Stimulated activated CD4-positive, alpha-beta T cell treated with anti-CD3 and anti-CD28 coated beads, Interleukin-12 subunit alpha, Interleukin-12 subunit beta, amount 100 ng/mL, for 24 hours (primary cell): ENCODE measurements at places on chromosomes 2 and 18.

DNA sequence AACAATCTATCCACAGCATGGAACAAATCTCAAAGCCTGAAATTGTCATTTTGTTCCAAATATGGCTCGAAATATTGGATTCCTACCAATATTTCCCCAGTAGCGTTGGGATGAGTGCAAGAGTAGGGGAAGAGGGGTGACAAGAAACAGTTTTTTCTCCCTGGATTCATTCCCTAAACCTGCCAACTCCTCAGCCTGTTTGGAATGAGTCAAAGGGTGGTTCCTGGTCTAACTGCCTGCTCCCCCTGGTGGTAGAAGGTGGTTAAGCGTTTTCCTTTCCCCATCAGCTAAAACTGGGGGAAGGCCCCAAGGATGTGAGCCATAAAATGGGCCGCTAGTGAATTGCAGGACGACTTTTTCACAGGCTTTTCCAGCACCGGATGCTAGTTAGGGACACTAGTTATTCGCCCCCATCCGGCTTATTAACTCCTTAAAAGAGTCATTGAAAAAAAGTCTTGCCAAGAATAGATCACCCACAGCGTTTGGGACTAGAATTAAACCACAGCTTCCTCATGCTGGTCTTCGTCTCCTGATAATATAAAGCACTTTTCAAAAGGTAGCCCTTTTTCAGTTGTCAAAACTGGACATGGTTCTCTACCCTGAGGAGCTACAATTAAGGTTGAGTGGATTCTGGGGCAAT is 72.5 kb downstream of the DHRS9 start:
- peak; percentile 24 for DNase-seq

DNA sequence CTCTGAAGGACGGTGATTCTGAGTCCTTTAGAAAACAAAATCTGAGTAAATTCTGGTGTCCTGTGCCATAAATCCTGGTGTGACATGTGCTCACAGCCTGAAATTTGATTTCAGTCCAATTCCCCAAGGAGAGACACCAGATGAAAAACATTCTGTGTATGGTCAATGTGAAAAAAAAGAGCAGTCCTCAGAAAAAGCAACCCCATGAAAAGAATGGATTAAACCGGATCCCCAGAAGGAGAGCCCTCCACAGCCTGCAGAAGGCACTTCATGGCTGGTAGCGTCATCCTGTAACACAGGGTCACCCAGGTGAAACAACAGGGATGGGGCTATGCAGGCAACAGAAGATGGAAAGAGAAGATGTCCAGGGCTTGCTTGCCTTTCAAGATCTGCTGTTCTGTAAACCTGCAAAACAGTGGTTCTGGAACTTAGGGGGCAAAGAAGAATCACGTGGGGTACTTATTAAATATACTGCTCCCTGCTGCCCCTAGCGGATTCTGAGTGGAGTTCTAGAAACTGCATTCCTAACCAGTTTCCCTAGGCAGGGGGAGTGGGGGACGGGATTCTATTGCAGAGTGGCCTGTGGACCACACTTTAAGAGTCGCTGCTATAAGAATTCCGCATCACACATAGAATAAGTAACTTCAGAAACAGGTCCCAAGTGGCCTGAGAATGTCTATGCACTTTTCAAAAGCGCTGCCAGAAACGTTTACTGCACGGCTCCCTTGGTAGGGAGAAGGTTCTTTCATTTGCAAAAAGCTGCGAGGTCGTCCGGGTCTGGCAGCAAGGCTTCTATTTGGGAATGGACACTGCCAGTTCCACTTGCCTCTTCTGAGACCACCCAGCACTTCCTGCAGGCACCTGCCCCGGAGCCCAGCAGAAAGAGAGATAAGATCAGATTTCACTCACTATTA is 118.9 kb upstream of the ARL5A start:
- peak; percentile 5 for DNase-seq

DNA sequence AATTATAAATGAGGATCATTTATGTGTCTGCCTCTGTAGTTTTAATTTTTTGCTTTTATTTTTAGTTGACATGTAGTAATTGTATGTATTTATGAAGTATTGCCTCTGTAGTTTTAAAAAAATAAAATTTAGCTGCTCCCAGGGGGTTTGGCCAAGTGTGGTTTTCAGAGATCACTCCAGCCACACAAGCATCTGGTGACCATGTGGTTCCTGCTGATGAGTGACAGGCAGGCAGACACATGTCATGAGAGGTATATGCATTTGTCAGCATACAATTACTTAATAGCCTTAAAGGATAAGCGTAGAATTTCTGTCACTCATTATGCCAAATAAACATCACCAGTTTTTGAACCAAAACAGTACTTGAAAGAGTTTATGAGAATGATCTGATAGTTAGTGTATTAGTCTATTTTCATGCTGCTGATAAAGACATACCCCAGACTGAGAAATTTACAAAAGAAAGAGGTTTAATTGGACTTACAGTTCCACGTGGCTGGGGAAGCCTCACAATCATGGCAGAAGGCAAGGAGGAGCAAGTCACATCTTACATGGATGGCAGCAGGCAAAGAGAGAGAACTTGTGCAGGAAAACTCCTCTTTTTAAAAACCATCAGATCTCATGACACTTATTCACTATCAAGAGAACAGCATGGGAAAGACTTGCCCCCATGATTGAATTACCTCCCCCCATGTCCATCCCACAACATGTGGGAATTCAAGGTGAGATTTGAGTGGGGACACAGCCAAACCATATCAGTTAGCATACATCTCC is 29.6 kb downstream of the MREG start:
- DNase-seq, result no peak

DNA sequence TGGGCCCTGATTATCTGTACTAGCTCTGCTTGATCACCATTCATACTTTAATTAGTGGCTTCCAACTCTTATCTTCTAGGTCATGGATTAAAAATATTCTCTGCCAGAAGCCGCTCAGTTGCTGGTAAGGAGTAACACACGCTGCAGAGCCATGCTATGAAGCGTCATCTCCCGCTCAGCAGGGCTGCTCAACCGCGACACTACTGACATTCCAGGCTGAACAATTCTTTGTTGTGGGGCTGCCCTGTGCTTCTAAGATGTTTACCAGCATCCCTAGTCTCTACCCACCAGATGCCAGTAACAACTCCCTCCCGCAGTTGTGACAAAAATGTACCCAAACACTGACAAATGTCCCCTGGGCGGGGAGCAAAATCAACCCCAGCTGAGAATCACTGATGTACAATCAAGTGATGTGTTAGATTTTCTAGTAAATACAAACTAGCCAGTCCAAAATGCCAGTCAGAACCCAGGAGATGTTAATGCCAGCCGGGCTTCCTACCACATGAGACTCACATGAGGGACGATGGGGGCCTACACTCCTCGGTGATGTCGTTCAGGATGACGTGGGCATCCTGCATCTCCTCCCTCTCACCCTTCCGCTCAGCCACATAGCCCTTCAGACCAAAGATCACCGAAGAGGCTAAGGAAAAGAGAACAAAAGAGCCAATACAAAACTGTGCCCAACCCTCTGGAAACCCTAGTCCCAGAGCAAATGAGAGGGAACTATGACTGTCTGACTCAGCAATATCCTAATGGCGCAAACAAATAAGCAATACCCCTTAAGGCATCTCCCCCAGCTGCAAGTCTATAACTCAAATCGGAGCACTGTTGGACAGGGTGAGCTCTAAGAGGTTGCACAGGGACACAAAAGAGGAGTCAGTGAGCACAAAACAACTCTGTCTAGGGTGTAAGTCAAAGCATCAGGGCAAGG is 15.6 kb downstream of the ILKAP start:
- DNase-seq, result no peak

DNA sequence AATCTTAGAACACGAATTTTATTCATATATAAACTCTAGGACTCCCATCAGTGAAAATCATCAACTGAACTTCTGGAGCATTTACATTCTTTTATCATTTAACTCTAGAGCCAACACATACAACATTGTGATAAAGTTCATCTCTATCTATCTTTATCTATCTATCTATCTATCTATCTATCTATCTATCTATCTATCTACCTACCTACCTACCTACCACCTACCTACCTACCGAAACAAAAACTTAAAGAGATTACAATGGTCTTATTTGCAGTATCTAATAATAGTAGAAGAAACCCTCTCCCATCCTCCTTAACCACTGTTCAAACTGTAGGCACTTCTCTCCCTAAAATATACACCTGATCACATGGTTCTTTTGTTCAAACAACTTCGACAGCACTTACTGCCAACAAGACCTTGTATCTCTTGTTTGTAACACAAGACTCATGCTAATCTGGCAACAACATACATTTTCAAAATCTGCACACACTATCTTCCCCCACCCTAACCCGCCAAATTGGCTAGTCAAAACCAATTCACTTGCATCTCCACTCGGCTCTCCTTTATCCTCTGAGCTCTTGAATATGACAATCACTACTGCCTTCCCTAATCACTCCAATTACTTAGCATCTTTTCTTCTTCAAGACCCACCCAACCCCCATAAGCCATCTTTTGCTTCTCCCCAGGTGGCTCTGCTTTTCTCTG is 69.0 kb downstream of the GORASP2 start:
- DNase-seq, result no peak

- no peak for DNase-seq
Measured at GRCh38 chr2:216871333-216871934, 11.6 kb upstream of the TNP1 start.

GRCh38 chr2:11344342-11344955 is at the start of gene ROCK2:
TSS of gene ROCK2 (minus strand) at chr2:11344636. CDS start at chr2:11344136, 500 bp downstream.
- DNase-seq, result peak; percentile 64

DNA sequence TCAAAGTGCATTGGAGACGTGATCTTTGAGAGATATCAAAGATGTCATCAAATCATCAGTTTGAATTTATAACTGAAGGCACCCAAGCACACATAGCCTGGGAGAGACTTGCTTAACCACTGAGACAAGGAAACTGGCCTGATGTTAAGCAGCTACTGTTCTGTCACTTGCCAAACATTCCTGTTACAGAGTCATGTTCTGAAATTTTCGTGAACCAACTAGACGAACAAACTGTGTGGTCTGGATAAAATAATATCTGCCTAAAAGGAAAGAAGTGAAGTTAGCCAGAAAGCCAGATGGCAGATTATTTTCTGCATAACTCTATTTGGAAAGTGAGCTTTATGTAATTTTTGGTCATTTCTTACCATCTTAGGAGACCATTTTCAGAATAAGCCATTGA is 51.4 kb downstream of the SPATS2L start:
- no peak for DNase-seq

- DNase-seq, result no peak
Measured at GRCh38 chr18:58670404-58671110, 708 bp upstream of the MALT1 start.

DNA sequence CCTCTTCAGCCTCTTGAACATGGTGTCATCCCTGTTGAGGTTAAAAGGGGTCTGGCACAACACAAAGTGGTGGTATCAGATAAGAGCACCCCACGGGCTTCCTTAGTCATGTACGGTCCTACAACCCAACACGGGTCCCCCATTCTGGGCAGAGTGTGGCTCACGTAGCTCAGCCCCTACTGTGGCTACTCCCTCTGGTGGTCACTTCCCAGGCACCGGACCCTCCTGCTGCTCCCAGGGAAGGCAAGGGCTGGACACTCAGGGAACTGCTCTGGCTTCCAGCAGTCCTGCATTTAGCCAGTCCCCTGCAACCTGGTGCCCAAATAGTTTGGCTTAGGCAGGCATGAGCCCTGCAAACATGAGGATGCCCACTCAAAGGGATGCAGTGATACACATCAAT is 58.6 kb downstream of the GALNT14 start:
- no peak for DNase-seq

DNA sequence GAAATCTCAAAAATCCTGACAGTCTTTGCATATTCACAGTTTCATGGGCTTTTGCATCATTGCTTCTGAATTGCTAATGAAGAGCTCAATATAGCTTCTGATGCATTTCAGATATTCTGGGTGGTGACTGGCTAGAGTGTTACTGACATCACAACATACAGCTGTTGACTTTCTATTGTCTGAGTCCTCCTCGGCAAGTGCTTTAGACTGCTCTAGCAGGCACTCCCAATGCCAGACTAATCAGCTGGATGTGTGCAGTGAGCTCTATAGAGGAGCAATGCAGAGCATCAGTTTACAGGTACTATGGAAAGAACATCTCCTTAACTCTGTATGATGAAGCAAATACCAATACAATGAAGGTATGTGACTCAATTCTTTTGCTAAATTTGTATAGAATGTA is 54.9 kb downstream of the R3HDM1 start:
- DNase-seq, result no peak

GRCh38 chr2:241540401-241540770 is 18.2 kb upstream of the BOK start:
- DNase-seq, result no peak

GRCh38 chr2:8938384-8938783 is 65.1 kb downstream of the MBOAT2 start:
- DNase-seq, result no peak

- peak; percentile 16 for DNase-seq
Measured at GRCh38 chr2:25131567-25132298, 36.6 kb downstream of the POMC start.

DNA sequence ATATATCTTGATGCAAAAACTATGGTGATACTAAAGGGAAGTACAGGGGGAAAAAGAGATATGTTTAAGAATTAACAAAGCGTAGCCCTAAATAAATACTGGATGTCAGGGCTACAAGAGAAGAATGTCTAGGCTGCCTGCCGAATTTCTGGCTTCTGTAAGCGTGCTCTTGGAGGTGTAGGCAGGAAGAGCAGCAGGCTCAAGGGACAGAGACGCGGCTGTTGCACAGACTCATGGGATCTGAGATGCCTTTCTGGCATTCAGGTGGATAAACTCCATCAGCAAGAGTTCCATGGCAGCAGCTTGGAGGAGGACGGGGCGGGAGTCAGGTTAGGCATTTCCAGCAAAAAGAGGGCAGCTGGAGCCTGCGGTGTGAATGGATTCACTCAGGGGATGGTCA is 123.2 kb upstream of the TWIST2 start:
- DNase-seq, result no peak

GRCh38 chr18:74589811-74590210 is 7.9 kb upstream of the ZNF407 start:
- DNase-seq, result no peak

- no peak for DNase-seq
Measured at GRCh38 chr2:230961091-230961491, 34.8 kb upstream of the SPATA3 start.

- DNase-seq, result no peak
Measured at GRCh38 chr2:17035010-17035409, 369.4 kb upstream of the CYRIA start.

DNA sequence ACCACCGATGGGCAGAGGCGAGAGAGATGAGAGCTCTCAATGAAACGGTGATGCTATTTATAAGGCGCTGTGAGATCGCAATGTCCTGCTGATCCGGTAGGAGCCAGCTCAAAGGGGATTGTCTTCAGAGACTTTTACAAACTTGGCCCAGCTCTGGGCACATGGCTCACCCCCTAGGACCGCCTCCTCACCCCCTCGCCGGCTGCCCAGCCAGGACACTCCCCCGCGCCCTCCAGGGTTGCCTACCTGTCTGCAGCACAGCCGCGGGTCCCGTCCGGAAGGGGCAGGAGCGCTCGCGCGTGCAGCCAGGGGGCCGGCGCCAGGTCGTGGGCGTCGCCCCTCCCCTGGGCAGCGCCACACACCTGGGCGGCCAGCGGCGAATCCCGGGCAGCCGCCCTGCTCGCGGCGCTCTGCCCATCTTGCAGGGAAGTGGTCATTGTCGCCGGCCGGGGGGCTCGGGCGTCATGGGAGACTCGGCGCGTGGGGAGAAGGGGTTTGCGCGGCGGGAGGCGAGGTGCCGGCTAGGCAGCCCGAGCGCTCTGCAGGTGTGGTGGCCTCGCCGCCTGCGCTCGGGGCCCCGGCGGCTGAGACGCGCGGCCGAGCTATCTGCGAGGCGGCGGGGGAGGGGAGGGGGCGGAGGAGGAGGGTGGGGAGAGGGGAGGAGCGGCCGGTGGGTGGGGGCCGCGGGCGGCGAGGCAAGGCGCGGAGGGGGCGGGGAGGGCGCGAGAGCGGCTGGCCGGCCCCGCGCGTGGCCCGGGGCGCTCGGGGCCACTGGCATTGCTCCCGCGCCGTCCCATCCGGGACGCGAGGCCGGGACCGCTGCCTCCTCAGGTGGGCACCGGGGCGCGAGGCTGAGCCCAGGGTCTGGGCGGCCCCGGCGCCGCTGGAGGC is at the start of gene GRB14:
TSS of gene GRB14 (minus strand) at position 610 of the 891 bp plus-strand sequence. CDS start at position 437, 173 bp downstream.
- no peak for DNase-seq
